ENCODE measurements at places on chromosomes 13 and 19.
A peak's percentile ranks its signal among the peaks of the same experiment; 100 is the strongest.

DNA sequence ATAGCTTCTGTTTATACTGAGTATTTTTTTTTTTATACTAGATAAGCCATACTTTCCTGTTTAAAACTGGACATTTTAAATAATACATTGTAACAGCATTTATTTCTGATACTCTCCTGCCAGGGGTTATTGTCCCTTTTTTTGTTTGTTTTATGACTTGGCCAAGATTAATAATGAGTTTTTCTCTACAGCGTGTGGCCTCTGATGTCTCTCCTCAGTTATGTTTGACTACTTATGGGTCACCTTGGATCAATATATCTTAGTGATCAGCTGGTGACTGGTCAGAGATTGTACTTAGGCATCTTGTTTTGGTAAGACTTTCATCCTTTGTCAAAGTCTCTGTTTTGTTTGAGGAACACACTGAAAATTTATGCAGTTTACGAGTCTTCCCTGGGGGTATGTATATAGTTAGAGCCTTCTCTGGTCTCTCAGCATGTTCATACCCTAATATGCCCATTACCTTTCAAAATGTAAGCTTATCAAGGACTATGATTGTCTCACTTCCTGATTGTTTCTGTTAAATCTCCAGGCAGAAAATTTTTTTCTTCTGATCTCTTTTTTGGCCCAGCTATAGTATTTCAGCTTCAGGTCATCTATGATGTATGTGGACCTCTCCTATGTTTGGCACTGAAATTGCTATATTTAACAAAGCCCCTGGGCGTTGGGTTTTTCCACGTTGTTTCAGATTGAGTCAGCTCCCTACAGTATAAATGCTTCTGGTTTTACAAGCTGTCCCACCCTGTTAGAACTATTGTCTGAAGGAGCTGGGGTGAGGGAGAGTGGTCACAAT lies 87.9 kb downstream of the URI1 start:
- no peak for DNase-seq

GRCh38 chr13:76634431-76635191 lies 251.6 kb downstream of the KCTD12 start:
- DNase-seq = no peak

DNA sequence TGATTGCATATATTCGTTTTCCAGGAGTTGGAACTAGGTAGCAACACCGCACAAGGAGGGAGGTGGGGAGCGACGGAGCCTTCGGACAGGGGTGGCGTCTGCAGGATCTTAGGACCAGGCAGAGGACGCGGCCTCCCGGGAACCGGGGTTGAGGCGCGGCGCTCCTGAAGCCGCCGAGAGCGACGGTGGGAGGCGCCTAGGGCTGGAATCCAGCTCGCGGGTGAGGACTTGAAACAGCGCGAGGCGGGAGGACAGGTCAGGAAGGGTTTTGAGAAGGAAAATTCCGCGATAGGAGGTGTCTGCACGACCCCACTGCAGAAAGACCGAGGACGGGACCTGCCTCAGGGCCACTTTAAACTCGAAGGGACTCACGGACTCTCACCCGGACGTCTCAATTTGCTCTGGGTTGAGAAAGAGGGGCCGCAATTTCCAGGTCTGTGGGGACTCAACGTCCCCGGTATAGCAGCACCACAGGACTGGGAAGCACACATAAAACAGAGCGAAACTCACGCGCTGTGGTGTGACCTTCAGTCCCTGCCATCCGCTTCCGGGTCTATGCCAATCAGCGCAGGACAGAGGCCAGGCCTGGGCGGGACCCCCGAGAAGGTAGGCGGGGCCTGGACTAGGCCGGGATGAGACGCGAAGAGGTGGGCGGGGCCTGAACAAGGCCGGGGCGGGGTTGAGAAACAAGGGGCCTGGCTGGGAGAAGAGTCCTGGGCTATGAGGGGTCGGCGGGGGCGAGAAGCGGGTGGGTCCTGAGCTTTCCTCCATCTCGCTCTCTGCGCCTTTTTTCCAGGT lies at the start of gene ZNF320:
Gene ZNF320 (minus strand): TSS at position 498 of the 798 bp plus-strand sequence. CDS start 7,380 bp downstream, outside the sequence.
- peak; percentile 95 for DNase-seq

DNA sequence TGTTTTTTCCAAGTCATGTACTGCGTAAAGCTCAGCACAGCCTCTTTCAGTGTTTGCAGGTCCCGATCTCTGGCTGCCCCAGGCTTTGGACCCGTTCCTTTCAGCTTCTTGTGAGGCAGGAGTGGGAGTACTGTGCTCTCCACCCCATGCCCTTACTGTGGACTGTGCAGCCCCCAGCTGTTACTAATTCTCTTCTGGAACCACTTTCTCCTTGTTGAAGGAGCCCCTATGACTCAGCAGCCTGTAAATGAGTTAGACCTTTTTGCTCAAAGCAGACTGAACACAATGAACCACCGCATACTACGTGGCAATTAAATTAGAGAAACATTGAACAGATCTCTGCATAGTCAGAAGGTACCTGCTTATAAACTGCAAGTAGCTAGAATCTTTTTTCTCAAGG lies 39.0 kb downstream of the SERTM1 start:
- DNase-seq = no peak

- no peak for DNase-seq
Measured at GRCh38 chr13:108963276-108963810, 333.9 kb downstream of the MYO16 start.

DNA sequence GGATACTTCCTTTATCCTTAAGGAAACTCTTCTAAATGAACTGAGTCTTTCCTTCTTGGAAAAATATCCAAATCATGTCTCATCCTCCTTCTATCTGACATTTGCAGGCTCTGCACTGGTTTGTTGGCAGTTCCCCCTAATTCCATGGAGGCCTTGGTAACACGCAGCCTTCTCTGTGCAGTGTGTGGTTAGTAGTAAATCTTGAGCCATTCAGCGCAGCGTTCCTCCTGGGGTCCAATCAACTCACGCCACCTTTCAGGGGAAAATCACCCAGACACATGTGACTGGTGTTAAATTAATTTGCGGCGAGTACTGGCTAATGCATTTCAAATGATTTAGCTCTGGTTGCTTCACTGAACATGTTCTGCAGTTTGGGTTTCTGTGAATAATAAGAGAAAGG lies 21.0 kb upstream of the CBY2 start:
- no peak for DNase-seq

DNA sequence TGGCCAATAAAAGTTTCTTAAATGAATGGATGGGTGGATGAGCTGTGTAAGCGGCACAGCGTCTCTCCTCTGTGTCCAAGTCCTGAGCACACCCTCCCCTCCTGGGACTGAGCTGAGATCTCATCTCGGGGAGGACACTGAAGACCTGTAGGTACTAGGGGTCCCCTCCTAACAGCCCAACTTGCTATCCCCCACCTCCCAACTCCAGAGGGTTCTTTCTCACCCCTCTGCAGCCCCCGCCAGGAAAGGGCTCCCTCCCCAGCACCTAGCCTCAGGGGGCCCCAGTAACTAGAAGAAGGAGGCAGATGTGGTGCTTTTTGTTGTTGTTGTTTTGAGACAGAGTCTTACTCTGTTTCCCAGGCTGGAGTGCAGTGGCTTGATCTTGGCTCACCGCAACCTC lies 1.1 kb upstream of the NANOS3 start:
- no peak for DNase-seq

- DNase-seq = no peak
Measured at GRCh38 chr19:47729468-47729798, 15.9 kb upstream of the NOP53 start.

DNA sequence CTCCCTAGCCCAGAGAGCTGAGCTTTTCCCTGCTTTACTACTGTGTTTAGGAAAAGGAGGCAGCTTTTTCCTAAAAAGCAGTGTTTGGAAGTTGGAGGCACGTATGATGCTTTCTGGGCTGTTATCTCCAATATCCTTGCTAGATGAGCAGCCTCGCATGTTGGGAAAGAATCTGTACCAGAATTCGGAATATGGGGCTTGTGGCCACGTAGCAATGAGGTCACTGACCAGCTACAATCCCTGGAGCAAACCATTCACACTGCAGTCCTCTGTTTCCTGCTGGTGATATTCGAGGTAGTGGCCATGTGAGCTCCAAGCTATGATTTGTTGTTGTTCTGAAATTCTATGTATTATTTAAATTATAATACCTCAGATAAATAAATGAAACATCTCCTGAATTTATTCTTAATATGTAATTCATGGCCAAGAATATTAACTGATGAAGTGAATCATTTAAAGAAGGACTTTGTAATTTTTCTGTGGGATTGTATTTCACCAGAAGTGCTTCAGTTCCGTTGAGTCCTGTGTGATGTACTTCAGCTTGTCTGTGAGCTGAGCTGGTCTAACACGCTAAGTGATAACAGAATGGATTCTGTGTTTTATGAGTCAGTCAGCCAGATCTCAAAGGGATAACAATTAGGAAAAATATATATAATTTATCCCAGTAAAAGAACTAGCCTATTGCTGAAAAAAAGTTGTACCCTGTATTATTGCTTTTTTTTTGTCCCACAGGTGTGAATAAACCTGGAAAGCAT lies 319.5 kb downstream of the SHISA2 start:
- no peak for DNase-seq

- peak; percentile 90 for DNase-seq
Measured at GRCh38 chr19:1079566-1080111, 12.7 kb downstream of the ARHGAP45 start.

GRCh38 chr19:29574510-29574909 lies 31.6 kb upstream of the POP4 start:
- no peak for DNase-seq

DNA sequence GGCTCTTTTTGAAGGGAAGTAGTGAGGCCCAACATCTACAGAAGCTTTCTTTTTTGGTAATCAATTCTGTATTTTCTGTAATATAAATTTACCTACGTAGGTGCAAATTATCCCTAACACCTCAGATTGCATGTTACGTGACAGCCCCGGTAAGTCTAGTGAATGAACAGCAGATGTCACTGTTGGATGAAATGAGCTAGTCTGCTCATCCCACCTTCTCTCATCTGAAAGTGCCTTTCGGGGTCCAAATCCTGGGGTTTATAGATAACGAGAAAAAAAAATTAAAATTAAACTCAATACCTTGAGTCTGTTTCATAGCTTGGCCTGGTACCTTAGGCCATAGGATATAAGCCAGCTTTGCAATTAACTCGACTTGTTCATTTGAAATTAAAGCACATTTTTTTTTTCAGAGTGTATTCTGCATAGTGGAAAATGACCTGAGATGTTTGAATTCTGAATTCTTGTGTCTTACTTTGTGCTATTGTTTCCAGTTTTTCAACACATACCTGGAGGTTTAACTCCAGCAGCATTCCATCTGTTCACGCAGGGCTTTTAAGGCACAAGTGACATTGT lies 548.2 kb downstream of the GPC5 start:
- no peak for DNase-seq

DNA sequence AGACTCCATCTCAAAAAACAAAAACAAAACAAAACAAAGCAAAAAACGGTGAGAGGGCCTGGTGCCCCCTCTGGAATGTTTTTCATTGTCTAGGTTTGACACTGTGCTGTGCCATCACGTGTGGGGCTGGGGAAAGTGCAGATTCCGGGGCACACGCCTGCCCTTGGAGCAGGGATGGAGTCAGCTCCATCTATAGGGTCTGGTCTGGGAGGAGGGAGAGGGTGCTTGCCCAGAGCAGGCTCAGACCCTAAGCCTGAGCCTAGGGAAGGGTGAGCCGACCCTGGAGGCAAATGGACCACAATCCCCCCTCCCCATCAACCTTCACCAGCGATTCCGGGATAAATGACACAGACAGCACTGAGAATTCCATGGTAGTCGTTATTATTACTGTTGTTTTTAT lies 10.9 kb upstream of the ZBTB32 start:
- no peak for DNase-seq

DNA sequence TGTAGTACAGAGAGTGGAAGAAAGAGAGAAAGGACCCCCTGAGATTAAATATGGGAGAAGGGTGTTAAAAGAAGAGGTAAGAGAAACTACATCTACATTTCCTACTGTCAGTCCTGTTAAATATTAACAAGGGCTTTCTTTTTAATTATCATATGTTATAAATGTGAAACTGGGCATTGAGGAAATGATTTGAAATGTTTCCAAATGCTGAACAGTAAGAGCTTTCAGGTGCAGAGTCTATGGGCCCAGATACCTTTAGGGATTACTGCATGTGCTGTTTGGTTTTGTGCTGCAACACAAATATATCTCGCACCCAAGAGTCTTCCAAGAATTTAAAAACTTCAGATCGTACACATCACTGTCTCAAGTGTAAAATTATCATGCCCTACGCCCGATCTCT lies 176.3 kb downstream of the RBM26 start:
- DNase-seq = no peak

DNA sequence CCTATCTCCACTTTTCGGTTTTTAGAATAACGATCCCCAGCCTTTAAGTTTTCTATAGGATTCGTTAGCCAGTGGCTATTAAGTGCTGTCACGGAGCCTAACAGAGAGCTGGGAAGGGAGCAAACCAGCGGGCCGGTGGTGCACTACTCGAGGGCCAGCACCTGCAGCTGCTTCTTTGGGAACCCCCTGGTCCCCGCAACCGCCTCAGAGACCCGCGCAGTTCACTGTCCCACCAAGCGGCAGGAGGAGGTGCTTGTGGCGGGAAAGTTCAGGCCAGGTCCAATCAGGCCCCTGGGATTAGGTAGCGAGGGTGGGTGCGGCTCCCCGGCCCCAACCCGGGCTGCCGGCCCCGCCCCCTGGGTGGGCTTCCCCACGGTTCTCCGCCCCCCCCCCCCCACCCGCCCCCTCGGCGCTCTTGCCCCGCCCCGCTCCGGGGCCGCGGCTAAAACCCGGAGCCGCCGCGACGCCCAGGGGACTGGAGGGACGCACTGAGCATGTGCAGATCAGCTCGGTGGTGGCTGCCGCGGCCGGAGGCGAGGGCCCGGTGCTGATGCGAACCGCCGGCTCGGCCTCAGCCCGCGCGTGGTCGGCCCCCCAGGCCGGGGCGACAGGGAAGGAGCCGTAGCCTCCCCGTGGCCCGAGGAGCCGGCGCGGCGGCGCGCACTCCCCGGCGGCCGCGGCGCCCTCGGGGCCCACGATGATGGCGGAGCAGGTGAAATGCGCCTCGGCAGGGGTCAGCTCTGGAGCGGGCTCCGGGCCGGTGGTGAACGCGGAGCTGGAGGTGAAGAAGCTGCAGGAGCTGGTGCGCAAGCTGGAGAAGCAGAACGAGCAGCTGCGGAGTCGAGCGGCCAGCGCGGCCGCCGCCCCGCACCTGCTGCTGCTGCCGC lies at the start of gene SLAIN1:
Gene SLAIN1 (plus strand): TSS at position 471 of the 887 bp plus-strand sequence. CDS start 227 bp downstream, at position 698.
- peak; percentile 85 for DNase-seq

- no peak for DNase-seq
Measured at GRCh38 chr19:40763963-40764362, 11.4 kb upstream of the MIA start.

DNA sequence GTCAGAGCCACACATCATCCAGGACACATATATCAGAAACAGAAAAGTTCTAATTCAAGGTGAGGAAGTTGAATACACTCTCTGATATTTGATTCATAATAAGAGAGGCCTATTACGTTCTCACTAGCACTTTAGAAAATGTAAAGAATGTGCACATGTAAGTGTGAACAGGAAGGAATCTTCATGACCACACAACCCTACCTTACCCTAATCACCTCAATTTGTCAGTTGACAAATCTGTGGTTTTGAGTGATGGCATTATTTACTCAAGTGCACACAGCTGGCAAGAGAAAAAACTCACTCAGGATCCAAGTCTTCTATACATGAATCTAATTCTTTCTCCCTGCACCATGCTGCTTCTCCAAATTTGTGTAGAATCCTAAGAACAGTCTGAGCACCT lies 445.8 kb downstream of the SUCLA2 start:
- no peak for DNase-seq

Data from activated T-cell treated with anti-CD3 and anti-CD28 coated beads, Interleukin-2, amount 50 U/mL, for 72 hours (primary cell).